Activated naive CD4-positive, alpha-beta T cell treated with anti-CD3 and anti-CD28 coated beads, Interleukin-2, amount 50 U/mL, for 72 hours (primary cell): ENCODE measurements at places on chromosomes 2 and 18. TPM values are rescaled to one million over a fixed set of nuclear protein-coding genes. Genes with fewer than 3 reads are reported as not detected.

GRCh38 chr18:45760462-45761036, 36.6 kb downstream of the SLC14A1 start:
- DNase-seq, result no peak

Gene KHK
- 16.3 TPM for total RNA-seq

DNA sequence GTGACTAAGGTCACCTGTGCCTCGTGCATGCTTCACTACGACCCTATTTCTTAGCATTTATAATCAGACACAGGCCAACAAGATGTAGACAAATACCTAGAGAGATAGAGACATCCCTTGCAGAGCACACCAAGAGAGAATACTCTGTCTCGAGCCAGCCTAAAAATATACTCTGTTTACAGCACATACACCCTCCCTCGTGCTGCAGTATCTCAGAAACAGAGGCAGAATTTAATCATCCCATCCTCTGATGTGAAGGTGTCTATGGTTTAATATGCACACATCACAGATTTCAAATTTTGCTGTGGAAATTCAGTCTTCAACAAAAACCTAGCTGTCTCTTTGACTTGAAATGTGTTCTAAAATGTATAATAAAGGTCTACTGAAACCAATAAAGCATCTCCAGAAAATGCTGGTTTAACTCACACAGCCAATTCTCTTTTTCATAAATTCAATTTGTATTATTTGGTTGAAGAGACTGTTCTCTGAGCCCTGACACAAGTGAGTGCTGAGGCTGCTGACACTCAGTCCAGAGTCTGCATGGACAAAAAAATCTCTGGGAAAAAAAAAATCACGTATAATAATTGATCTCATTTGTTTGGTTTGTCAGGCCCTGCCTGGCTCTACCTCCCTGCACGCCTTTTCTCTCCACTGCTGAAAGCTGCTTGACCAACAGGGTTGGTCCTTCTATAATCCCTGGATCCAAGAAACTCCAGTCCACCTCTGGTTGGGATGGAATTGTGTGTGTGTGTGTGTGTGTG, 142.0 kb upstream of the FSHR start:
- no peak for DNase-seq

GRCh38 chr18:7458884-7459283, 108.2 kb upstream of the PTPRM start:
- DNase-seq, result no peak
